ENCODE measurements at places on chromosomes 6 and 20.

- no peak for DNase-seq
Observed at GRCh38 chr6:170258407-170258806, 32.5 kb downstream of the DLL1 start.

GRCh38 chr20:59572515-59572914 lies 31.8 kb upstream of the PHACTR3 start:
- no peak for DNase-seq

- DNase-seq: no peak
Observed at GRCh38 chr6:167662075-167662880, 164.4 kb upstream of the AFDN start.

GRCh38 chr6:116111552-116112528 lies 11.2 kb downstream of the NT5DC1 start:
- DNase-seq: no peak

- DNase-seq: no peak
Observed at GRCh38 chr6:72422171-72422570, 199.7 kb upstream of the KCNQ5 start.

- no peak for DNase-seq
Observed at GRCh38 chr6:25279748-25280343, 672 bp downstream of the CARMIL1 start.

GRCh38 chr20:53664121-53664520 lies 70.5 kb upstream of the ZNF217 start:
- no peak for DNase-seq

DNA sequence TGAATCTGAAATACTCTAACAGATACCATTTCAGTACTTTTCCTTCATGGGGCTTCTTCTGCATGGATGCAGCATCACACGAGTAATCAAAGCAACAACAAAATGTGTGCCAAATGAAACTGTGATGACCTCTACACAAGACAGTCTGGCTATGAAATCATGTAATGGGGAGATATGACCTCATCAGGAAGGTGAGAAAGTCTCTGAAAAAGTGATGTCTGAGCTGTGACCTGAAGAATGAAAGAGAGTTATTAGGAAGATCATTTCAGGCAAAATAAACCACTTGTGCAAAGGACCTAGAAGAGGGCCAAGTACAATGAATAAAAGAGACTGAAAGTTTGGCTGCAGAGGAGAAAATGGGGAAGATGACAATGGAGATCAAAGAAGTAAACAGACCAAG lies 182.8 kb downstream of the PTPRK start:
- DNase-seq: no peak

- DNase-seq: no peak
Observed at GRCh38 chr6:26336355-26337198, 28.4 kb upstream of the BTN3A2 start.

GRCh38 chr20:39111359-39112177 lies 149.4 kb downstream of the DHX35 start:
- no peak for DNase-seq

- DNase-seq: no peak
Observed at GRCh38 chr6:30006170-30007131, 54.6 kb upstream of the POLR1H start.

- no peak for DNase-seq
Observed at GRCh38 chr6:25946631-25947030, 16.0 kb upstream of the TRIM38 start.

GRCh38 chr6:63764318-63764916 lies 128.8 kb downstream of the PHF3 start:
- no peak for DNase-seq

DNA sequence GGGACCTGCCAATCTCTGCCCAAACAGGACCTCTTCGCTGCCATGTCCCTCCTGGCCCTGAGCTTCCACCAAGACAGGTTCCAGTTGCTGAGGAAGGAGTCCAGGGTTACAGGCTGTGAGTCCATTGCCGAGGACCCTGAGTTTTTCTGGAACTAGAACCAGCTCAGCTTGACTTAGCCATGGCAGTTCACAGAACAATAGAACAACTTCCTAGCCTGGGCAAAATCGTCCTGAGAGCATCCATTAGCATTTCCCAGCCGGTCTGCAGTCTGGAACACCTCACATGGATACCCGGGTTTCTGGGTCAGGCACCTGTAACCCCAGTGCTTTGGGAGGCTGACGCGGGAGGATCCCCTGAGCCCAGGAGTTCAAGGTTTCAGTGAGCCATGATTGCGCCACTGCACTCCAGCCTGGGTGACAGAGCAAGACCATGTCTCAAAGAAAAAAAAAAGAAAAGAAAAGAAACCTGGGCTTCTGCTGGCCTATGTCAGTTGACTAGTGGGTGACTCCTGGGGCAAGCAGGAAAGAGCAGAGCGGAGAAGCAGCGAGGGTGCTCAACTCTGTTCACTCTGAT lies 90.3 kb downstream of the TCP11 start:
- DNase-seq: no peak

DNA sequence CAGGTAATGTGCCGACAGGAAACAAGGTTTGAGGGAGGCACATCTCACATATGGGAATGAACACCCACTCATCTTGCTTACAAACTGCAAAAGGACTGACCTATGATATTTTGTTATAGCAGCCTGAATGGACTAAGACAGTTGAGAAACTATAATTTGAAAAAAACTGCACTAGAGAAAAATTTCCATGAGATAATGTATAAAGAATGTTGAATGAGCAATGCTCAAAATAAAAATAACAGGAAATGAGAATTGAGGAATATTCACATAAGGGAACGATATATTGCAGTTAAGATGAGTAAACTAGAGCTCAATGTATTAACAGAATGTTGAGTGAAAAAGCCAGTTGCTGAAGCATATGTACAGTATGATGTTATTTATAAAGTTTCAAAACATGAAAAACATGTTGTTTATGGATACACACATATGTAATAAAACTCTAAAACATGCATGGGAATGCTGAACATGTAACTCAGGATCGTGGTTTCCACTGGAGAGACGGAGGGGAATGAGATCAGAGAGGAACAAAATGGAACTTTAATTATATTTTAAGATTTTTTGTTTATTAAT lies 6.3 kb upstream of the TBC1D22B start:
- no peak for DNase-seq

- no peak for DNase-seq
Observed at GRCh38 chr20:23455639-23456038, 3.0 kb upstream of the CST11 start.

GRCh38 chr20:20363434-20363798 lies 4.5 kb upstream of the INSM1 start:
- DNase-seq: no peak

DNA sequence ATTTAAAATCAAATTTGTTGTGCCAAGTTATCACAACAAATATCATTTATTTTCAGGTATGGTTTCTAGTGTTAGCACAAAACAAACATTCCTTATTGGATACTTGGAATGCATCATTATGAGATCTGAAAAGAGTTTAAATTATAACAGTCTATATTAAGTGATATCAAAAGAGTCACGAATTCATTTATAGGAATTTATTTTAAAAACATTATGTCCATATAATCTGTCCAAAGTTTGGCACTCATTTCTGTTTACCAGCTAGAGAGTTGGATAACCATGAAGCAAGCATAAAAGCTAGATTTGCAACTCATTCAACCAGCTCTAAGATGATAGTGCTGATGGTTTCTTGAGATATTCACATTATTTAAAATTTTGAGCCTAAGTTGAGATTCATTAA lies 453.2 kb downstream of the DOK5 start:
- DNase-seq: no peak

DNA sequence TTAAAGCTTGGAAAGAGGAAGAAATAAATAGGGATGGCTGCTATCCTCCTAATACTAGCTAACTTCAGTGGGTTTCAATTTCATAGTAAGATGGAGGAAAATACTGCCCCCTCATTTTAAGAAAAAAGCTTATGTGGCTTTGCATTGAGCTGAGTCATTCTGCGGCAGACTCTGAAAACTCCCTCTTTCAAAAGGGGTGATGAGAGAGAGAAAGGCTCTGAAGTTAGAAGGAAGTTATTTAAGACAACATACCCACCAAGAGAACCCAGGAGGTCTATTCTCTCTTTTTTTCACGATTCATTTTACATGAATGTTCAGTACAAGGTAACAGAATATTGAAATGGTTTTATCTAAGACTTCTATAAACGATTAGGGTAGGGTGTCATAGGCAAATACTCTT lies 4.5 kb downstream of the PRDM13 start:
- DNase-seq: no peak

DNA sequence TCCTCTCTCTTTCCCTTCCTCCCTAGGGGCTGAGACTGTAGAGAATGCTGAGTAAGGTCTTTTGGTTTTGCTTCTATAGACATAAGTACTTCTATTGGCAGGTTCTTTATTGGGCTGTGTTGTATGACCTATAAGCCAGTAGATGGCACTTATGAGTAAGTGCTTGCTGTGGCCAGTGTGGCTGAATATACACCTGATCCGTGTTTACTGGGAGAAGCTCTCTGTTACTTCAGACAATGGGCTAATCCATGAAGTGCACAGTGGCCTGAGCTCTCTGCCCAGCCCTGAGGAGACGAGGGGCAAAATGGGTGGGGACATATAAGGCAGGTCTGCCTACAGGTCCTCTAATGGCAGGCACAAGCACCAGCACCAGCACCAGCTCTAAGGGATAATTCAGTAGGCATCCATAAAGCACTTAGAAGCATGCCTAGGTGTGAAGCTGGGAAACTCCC lies 610.3 kb downstream of the RNF144B start:
- DNase-seq: no peak

- no peak for DNase-seq
Observed at GRCh38 chr6:90440586-90441283, 144.1 kb upstream of the BACH2 start.

DNA sequence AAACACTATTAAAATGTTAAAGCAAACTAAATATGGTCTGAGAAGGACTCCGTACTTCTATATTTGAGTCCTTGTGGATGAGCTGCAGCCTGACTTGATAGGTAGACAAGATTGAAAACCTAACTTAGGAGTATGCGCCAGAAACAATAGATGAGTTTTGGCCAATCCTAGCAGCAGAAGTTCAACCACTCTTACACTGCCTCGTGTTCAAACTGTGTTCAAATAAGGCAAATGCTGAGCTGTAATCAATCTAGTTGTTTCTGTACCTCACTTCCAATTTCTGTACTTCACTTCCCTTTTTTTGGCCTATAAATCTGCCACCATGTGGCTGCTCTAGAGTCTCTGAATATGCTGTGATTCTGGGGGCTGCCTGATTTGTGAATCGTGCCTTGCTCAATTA lies 13.2 kb upstream of the SERINC1 start:
- DNase-seq: no peak

DNA sequence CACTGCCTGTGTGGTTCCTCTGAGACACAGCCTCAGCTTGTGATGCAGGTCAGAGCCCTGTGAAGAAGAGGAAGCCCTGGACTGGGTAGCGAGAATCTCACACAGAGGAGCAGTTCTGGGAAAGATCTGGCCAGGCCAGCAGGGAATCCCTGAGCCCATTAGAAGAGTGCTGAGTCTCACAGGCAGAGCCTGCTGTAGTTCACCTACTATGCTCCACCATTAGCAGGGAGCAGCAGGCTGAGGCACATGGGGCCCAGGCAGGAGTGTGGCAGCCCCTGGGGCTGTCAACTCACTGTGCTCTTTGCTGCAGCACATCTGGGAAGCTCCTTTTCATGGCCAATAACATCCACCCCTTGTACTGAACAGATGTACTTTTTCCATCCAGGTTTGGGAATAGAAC lies 146.8 kb upstream of the B3GAT2 start:
- DNase-seq: no peak

- no peak for DNase-seq
Observed at GRCh38 chr6:34536251-34536958, 19.7 kb downstream of the SPDEF start.

- DNase-seq: no peak
Observed at GRCh38 chr20:52210037-52210990, 18.7 kb upstream of the ZFP64 start.

- DNase-seq: no peak
Observed at GRCh38 chr6:24504649-24505586, 10.1 kb downstream of the ALDH5A1 start.

GRCh38 chr6:35076997-35077712 lies 64.0 kb downstream of the TCP11 start:
- DNase-seq: no peak

- DNase-seq: no peak
Observed at GRCh38 chr6:65545920-65546319, 161.1 kb downstream of the EYS start.

DNA sequence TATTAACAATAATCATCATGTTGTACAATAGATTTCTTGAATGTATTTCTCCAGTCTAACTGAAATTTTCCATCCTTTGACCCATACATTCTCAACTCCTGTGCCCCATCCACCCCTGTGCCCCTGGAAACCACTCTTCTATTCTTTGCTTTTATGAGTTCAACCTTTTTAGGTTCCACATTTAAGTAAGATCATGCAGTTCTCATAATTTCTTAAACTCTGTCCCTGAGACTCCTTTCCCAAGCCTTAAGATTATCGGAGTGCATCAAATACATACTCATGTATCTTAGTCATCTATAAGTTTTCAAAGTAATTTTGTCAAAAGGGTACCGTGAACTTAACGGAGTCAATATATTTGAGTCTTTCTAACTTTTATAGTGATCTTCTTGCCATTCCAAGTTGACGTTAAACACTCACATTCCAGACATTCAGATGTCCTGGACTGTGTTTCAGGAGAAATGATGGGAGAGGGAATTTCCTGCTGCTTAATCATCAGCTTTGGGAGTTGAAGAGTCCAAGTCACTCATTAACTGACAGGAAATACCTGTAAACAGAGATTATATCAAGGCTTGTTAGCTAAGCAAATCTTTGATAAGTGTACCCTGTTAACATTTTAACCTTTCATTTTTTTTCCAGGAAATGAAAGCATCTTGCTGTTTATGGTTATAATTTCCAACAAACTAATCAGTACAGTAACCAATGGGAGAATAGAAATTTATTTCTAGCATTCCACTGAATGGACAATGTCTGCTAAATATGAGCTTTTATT lies 73.3 kb downstream of the ADGRG6 start:
- DNase-seq: no peak

DNA sequence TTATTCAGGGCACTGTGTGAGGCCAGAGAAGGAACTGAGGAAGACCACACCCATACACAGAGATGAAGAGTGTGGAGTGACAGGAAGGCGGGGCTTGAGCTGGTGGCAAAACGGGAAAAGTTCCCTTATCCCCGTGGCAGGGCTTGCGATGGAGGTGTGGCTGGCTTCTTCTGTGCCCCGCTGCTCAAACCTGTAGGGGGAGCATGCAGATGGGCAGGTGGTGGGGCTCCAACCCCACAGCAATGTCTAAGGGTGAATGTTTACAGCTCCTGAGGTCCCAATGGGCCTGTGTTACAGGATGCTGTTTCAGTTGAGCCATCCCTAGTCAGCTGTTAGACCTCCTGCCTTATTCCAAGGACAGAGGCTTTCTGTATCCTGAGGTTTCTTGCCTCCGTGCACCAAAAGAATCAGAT lies 105.9 kb downstream of the LY86 start:
- no peak for DNase-seq

GRCh38 chr6:25086500-25087091 lies 150.8 kb upstream of the RIPOR2 start:
- DNase-seq: no peak

All from stimulated activated CD8-positive, alpha-beta memory T cell treated with anti-CD3 and anti-CD28 coated beads, Interleukin-7, amount 100 ng/mL, for 1 hour (primary cell).